ENCODE measurements at places on chromosomes 1 and 21. TPM values are rescaled to one million over a fixed set of nuclear protein-coding genes. Genes with fewer than 3 reads are reported as not detected.

The ZNF695 gene
- total RNA-seq, result not detected

The PRPF38B gene
- 28.0 TPM for total RNA-seq

The HES3 gene
- total RNA-seq, result not detected

The PIGC gene
- 22.7 TPM for total RNA-seq

The NR5A2 gene
- 1.1 TPM for total RNA-seq

The INSRR gene
- total RNA-seq, result not detected

The DENND2C gene
- 3.9 TPM for total RNA-seq

The GNAT2 gene
- not detected for total RNA-seq

The GSTM5 gene
- 8.0 TPM for total RNA-seq

The LCE1A gene
- total RNA-seq, result not detected

The PLA2G2C gene
- total RNA-seq, result 1.5 TPM

The KRTAP19-6 gene
- not detected for total RNA-seq

The NEXN gene
- 68.8 TPM for total RNA-seq

DNA sequence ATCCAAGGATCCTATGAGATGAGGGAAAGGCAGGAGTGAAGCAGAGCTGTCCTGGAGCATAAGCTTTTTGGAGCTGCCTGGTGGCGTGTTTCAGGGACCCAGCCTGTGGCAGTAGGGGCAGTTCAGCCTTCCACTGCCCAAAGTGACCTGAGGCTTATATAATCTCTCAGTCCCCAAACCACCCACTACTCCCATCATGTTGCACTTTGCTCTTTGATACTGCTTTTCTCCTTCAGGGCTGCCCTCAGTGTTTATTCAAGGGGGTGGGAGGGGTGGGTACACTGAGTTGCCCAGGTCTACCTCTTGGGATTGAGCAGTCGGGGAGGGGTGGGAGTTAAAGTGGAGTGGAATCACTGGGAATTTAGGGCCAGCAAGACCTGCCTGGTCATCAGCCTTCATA lies 9.3 kb downstream of the HCN3 start:
- no peak overlapping the region for H3K4me3 ChIP-seq
- no peaks in the 10 kb centered on the region for H3K4me1 ChIP-seq
- DNase-seq, result no peak
- no peaks in the 10 kb centered on the region for H3K27me3 ChIP-seq
- H3K27ac ChIP-seq, result no peak overlapping the region

DNA sequence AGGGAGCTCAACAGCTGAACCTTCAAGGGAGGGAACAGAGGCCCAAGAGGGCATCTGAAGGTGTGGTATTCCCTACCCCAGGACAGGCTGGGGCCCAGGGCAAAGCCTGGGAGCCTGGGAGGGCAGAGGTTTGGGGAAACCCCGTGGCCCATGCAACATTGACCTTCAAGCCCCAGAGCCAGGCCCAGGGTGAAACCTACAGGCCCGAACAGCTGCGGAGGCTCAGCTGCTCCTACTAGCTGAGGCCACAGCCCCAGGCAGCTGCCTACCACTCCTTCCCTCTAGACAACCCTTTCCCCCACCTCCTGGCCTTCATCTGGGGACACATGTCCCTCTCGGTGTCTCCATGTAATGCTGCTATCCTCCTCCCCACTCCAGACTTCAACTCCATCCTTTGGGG lies 3.2 kb downstream of the LAD1 start:
- DNase-seq, result no peak
- no peak overlapping the region for H3K4me3 ChIP-seq
- H3K27me3 ChIP-seq, result peaks cover 33% of the 10 kb centered on the region
- peaks cover 10% of the 10 kb centered on the region for H3K4me1 ChIP-seq

DNA sequence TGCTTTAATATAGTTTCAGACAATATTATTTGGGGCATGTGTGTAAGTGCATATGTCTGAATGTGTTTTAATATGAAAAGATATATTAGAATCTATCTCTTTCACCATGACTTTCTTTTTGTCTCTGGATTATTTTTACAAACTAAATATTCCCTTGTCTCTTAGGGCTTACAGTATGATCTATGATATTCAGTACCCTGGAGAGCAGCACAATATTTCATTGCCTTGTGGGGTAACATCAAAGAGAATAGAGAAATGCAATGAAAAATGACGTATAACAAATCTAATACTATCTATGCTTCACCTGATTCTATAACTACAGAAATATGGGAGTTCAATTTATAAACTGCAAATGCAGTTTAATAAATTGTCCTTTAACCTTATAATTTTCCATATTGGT lies 2084.5 kb downstream of the MRPL39 start:
- no peaks in the 10 kb centered on the region for H3K27me3 ChIP-seq
- H3K27ac ChIP-seq, result no peak overlapping the region
- H3K36me3 ChIP-seq, result no peaks in the 10 kb centered on the region
- H3K4me3 ChIP-seq, result no peak overlapping the region
- DNase-seq, result no peak

DNA sequence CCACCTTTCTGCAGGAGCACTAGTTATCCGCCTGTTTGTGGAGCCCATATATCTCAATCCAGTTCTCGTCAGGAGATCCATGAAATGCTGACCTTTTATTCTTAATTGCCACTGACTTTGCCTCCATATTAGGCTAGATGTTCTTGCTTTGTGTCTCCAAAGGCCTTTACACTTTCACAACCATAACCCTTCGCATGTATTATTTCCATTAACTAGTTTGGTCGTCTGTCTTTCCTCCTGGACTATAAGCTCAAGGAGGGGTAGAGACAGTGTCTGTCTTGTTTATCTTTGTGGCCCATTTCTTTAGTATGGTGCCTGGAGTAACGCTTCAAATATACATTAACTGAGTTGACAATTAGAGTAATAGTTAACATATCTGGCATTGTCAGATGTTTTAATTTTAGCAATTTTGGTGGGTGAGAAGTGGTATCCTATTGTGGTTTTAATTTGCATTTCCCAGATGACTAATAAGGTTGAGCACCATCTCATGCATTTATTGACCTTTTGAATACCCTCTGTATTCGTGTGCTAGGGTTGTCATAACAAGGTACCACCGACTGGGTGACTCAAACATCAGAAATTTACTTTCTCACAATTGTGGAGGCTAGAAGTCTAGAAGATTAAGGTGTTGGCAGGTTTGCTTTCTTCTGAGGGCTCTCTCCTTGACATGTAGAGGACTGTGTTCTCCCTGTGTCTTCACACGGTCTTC lies 21.7 kb upstream of the IL12RB2 start:
- H3K27me3 ChIP-seq, result no peaks in the 10 kb centered on the region
- no peaks in the 10 kb centered on the region for H3K36me3 ChIP-seq
- no peaks in the 10 kb centered on the region for H3K4me1 ChIP-seq

DNA sequence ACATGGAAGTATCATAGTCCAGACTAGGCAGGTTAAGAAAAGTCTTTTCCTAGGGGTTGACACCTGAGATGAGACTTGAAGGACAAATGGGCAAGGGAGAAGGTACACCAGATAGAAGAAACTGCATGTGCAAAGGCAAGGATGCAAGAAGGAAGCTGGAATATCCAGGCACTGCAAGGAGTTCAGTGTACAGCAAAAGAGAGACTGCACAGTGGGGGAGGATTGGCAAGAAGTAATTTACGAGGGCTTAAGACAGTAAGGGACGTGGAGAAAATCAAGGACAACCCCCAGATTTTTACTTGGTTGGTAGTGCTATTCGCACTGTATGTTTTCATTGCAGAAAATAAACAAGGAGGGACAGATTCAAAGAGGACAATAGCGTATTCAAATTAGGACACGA lies 58.5 kb downstream of the DNM3 start:
- H3K4me3 ChIP-seq, result no peak overlapping the region
- H3K4me1 ChIP-seq, result no peaks in the 10 kb centered on the region
- H3K27ac ChIP-seq, result peak overlapping the region; percentile 18
- no peaks in the 10 kb centered on the region for H3K27me3 ChIP-seq

DNA sequence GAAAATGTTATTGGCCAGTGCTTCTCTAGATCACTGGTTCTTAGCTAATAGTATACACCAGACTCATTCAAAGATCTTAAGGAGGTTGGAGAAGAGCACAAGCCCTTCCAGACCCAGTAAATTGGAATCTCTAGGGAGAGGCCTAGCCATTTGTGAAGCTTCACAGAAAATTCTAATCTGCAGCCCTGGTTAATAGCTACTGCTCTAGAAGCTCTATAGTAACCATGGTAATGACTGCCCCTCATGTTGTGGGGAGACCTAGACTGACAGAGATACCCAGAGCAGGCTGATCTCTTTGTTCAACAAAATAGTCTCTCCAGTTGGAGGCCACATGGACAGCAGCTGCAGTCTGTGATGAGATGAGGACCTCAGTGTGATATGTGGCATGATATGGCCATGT lies 31.7 kb downstream of the ARID1A start:
- peaks cover 52% of the 10 kb centered on the region for H3K4me1 ChIP-seq
- no peak overlapping the region for H3K27ac ChIP-seq
- H3K27me3 ChIP-seq, result no peaks in the 10 kb centered on the region
- peaks cover 30% of the 10 kb centered on the region for H3K36me3 ChIP-seq

- H3K27ac ChIP-seq, result no peak overlapping the region
- H3K4me3 ChIP-seq, result no peak overlapping the region
- no peaks in the 10 kb centered on the region for H3K4me1 ChIP-seq
- H3K36me3 ChIP-seq, result no peaks in the 10 kb centered on the region
Measured at GRCh38 chr1:74193908-74194307, 4.1 kb downstream of the LRRIQ3 start.

GRCh38 chr1:202121006-202121405 lies 1.7 kb upstream of the GPR37L1 start:
- no peak overlapping the region for H3K4me3 ChIP-seq
- no peak overlapping the region for H3K27ac ChIP-seq
- H3K27me3 ChIP-seq, result no peaks in the 10 kb centered on the region
- H3K4me1 ChIP-seq, result no peaks in the 10 kb centered on the region

GRCh38 chr1:174191349-174191862 lies 32.1 kb downstream of the RABGAP1L start:
- no peak overlapping the region for H3K27ac ChIP-seq
- no peaks in the 10 kb centered on the region for H3K27me3 ChIP-seq
- no peaks in the 10 kb centered on the region for H3K36me3 ChIP-seq
- H3K4me1 ChIP-seq, result peaks cover 25% of the 10 kb centered on the region
- H3K4me3 ChIP-seq, result no peak overlapping the region

GRCh38 chr1:161088587-161089110 lies 709 bp downstream of the NECTIN4 start:
- no peak overlapping the region for H3K27ac ChIP-seq
- H3K27me3 ChIP-seq, result no peaks in the 10 kb centered on the region
- no peak for DNase-seq
- no peaks in the 10 kb centered on the region for H3K4me1 ChIP-seq
- H3K36me3 ChIP-seq, result no peaks in the 10 kb centered on the region

GRCh38 chr1:66182026-66182425 lies 351.9 kb upstream of the SGIP1 start:
- H3K4me3 ChIP-seq, result no peak overlapping the region
- H3K27me3 ChIP-seq, result no peaks in the 10 kb centered on the region
- DNase-seq, result no peak

DNA sequence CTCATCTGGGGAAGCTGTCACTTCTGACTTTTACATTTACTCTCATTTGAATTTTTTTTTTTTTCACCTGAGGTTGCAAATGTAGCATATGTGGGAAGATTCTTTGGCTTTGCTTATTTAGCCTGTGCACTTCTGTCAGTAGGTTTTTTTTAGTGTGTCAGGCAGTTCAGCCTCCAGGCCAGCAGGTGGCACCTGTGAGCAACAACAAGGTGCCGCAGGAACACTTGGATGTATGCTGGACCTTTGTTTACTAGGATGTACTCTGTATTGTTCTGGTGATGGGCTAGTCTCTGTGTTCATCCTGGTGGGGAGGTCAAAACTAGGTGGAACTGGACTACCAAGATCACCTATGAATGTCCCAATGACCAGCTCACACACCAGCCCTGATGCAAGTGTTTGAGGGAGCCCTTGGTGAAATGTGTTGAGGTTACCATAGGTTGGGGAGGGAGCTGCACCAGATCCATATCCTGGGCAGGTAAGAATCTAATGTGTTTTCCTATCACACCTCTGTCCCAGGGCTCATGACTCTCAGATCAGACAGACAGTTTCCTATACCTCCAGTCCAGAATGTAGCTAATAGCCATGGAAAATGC lies 618.2 kb downstream of the BRINP3 start:
- no peaks in the 10 kb centered on the region for H3K36me3 ChIP-seq
- no peak for DNase-seq
- no peaks in the 10 kb centered on the region for H3K4me1 ChIP-seq
- no peak overlapping the region for H3K4me3 ChIP-seq

DNA sequence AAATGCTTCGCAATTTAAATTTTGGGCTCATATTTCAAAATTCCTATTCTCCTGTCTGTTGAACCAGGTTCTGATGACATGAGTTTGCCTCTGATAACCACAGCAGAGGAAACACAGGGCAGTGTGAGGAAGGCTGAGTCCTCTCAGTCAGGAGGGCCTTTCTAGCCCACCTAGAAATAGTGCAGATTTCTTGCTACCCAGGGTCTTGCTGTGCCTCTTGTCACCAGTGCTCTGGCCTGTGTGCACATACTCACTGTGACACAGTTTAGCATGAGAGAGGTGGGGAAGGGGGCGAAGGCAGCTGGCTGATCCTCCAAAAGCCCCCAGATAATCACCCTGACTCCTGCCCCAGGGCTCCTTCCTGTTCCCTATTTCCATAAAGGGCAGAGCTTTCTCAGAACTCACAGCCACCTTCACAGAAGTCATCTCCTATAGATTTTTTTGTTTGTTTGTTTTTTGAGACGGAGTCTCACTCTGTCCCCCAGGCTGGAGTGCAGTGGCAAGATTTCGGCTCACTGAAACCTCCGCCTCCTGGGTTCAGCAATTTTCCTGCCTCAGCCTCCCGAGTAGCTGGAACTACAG lies 23.7 kb downstream of the ERRFI1 start:
- no peaks in the 10 kb centered on the region for H3K36me3 ChIP-seq
- peak overlapping the region; percentile 74 for H3K27ac ChIP-seq
- no peak for DNase-seq

DNA sequence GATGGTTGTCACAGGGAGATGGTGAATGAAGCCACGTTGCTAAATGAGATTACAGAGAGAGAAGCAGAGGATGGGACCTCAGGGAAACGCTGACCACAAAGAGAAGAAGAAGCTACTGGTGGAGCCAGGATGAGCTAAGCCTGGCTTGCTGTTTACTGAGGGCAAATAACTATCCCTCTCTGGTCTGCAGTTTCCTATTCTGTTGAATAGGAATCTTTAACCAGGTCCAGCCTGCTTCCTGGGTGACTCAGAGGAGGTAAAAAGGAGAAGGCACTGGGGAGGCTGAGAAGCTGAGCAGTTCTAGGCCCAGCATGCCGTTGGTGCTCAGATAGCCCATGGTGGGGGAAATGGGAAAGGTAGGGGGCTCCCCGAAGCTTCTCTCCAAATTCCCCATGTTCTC lies 29.6 kb downstream of the DMBX1 start:
- no peak for DNase-seq
- no peaks in the 10 kb centered on the region for H3K36me3 ChIP-seq
- no peaks in the 10 kb centered on the region for H3K27me3 ChIP-seq
- H3K27ac ChIP-seq, result no peak overlapping the region
- no peak overlapping the region for H3K4me3 ChIP-seq
